ENCODE measurements at places on chromosomes 3 and 15. TPM values are rescaled to one million over a fixed set of nuclear protein-coding genes. Genes with fewer than 3 reads are reported as not detected.

TEX264 gene
- 45.0 TPM for total RNA-seq

SLC22A14 gene
- total RNA-seq: 0.62 TPM

INKA1 gene
- 7.9 TPM for total RNA-seq

SLC7A14 gene
- 0.02 TPM for total RNA-seq

DNA sequence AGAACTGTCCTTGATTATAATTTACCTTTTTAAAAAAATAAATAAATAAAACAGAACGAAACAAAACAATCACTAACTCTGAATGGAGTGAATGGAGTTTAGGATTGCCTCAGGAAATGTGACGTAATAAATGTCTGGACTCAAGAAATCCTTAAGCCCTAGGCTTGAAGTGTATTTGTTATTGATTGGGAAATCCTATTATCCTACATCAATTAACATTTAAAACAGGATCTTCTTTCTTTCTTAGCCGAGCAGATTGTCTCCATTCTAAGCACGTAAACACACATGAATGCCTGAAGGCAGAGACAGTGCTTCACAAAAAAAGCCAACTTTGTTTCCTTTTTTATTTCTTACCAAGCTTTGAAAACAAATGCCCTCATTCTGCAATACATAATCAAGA lies 33.4 kb downstream of the KAT2B start:
- peaks cover 10% of the 10 kb centered on the region for H3K4me1 ChIP-seq
- no peak overlapping the region for H3K4me3 ChIP-seq
- DNase-seq: no peak
- no peak overlapping the region for H3K27ac ChIP-seq
- H3K36me3 ChIP-seq: no peaks in the 10 kb centered on the region
- no peaks in the 10 kb centered on the region for H3K27me3 ChIP-seq

DNA sequence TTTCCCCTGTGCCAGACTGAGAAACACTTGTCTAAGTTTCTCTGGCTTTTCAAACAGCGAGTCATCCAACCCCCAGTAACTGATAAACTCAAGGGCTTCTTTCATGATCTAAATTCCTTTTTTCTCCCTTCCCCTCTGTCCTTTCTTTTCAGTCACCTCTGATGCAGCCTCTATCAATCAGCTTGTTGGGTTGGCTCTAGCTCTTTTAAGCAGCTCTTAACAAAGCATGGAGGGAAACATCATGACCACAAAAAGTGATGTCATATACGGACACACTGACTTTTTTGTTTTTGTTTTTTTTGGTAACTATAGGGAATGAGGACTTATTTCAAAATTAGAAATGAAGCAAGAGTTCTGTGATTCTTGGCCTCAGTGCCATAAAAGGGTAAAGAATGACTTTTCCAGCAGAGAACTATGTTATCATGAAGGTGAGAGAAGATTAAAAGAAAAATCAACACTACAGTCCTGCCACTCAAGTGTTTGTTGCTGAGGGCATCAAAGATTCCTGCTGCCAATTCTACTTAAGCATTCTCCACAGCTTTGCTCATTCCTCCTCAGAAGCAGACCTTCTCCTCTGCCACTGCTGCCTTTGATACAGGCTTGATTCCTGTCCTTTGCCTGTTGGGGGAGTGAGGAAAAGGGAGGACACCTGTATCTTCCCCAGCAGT lies 457.0 kb upstream of the ONECUT1 start:
- no peaks in the 10 kb centered on the region for H3K27me3 ChIP-seq
- no peak for DNase-seq
- no peak overlapping the region for H3K27ac ChIP-seq
- no peaks in the 10 kb centered on the region for H3K36me3 ChIP-seq

- no peak overlapping the region for H3K27ac ChIP-seq
- H3K4me3 ChIP-seq: no peak overlapping the region
- no peak for DNase-seq
- H3K36me3 ChIP-seq: no peaks in the 10 kb centered on the region
- peaks cover 2% of the 10 kb centered on the region for H3K27me3 ChIP-seq
These were observed 27.1 kb upstream of the C3orf49 start for GRCh38 chr3:63791974-63792373.

- peak overlapping the region; percentile 86 for H3K27ac ChIP-seq
- no peak for DNase-seq
- peaks cover 100% of the 10 kb centered on the region for H3K4me1 ChIP-seq
These were observed 107.2 kb upstream of the HACD2 start for GRCh38 chr3:123692041-123692440.

GRCh38 chr3:174220775-174221554 lies 638.2 kb upstream of the NAALADL2 start:
- no peak overlapping the region for H3K27ac ChIP-seq
- H3K4me1 ChIP-seq: peaks cover 4% of the 10 kb centered on the region
- no peaks in the 10 kb centered on the region for H3K36me3 ChIP-seq
- peaks cover 2% of the 10 kb centered on the region for H3K27me3 ChIP-seq
- H3K4me3 ChIP-seq: no peak overlapping the region

GRCh38 chr3:177362626-177363025 lies 165.3 kb upstream of the TBL1XR1 start:
- peak overlapping the region; percentile 12 for H3K27ac ChIP-seq
- no peaks in the 10 kb centered on the region for H3K36me3 ChIP-seq
- H3K4me1 ChIP-seq: peaks cover 52% of the 10 kb centered on the region
- DNase-seq: no peak

- H3K4me3 ChIP-seq: no peak overlapping the region
- H3K36me3 ChIP-seq: peaks cover 4% of the 10 kb centered on the region
- H3K4me1 ChIP-seq: no peaks in the 10 kb centered on the region
- peaks cover 18% of the 10 kb centered on the region for H3K27me3 ChIP-seq
- DNase-seq: no peak
These were observed 52.4 kb upstream of the GNB4 start for GRCh38 chr3:179503640-179504039.

- peaks cover 25% of the 10 kb centered on the region for H3K27me3 ChIP-seq
- H3K4me1 ChIP-seq: no peaks in the 10 kb centered on the region
- no peak for DNase-seq
- H3K4me3 ChIP-seq: no peak overlapping the region
- H3K36me3 ChIP-seq: peaks cover 6% of the 10 kb centered on the region
These were observed 259.2 kb downstream of the TJP1 start for GRCh38 chr15:29563112-29563511.

DNA sequence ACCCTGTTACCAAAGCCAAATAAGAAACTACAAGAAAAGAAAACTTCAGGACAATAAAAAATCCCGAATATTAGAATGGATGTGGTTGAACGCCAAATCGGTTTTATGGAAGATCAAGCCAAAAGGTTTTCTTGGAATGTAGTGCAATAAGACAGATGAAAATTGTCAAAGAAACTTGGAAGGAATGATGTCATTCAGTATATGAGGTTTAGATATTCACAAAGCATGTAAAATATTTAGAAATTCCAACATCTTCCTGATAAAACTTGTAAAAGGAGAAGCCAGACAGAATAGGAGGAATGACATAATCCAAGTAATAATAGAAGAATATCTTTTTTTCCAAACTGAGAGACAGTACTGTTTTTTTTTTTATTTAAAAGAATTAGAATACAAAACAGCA lies 130.3 kb upstream of the ZPLD1 start:
- no peak overlapping the region for H3K27ac ChIP-seq
- no peak for DNase-seq
- no peak overlapping the region for H3K4me3 ChIP-seq
- peaks cover 11% of the 10 kb centered on the region for H3K27me3 ChIP-seq
- H3K36me3 ChIP-seq: no peaks in the 10 kb centered on the region

GRCh38 chr3:38998086-38998485 lies 53.7 kb downstream of the SCN11A start:
- H3K4me3 ChIP-seq: no peak overlapping the region
- no peak for DNase-seq
- H3K27ac ChIP-seq: no peak overlapping the region
- no peaks in the 10 kb centered on the region for H3K36me3 ChIP-seq
- H3K27me3 ChIP-seq: peaks cover 2% of the 10 kb centered on the region

GRCh38 chr3:157914882-157915281 lies 191.3 kb downstream of the SHOX2 start:
- no peak for DNase-seq
- no peak overlapping the region for H3K27ac ChIP-seq
- no peaks in the 10 kb centered on the region for H3K36me3 ChIP-seq
- H3K27me3 ChIP-seq: peaks cover 13% of the 10 kb centered on the region

DNA sequence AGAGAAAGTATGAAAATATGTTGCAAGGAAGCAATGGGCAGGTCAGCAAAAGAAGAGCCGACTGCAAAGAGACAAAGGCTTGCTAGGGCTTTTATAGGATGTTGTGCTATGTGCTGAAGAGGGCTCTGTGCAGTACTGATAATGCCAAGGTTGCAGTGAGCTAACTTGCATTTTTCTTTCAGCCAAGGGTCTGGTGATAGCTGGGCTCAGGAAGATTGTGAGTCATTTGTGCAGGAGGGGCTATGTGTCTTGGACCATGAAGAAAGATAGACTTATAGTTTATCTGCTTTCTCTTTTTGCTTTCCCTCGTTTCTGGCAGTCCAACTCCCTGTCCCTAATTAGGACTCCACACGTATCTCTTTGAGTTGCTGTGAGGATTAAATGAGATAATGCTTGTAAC lies 64.5 kb upstream of the LRIG1 start:
- H3K27ac ChIP-seq: no peak overlapping the region
- peaks cover 35% of the 10 kb centered on the region for H3K4me1 ChIP-seq
- no peaks in the 10 kb centered on the region for H3K27me3 ChIP-seq
- H3K36me3 ChIP-seq: no peaks in the 10 kb centered on the region
- DNase-seq: no peak

DNA sequence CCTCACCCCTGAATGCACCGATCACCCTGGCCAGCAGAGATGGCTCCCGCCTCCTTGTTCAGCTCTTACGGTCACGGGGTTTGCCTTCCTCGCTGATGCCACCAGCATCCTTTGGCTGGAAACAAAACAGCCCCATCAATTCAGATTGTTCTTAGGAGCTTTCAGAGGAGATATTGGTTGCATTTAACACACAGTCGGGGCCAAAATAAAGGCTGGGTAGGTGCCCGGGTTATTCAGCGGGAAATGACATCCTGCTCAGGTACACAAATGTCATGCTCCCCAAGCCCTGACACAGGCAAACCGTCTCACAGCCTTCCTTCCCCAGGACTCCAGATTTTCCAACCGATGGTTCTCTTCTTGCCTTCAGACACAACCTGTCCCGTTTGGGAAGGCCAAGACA lies 62.4 kb upstream of the MEF2A start:
- no peak for DNase-seq
- no peak overlapping the region for H3K4me3 ChIP-seq
- H3K4me1 ChIP-seq: peaks cover 36% of the 10 kb centered on the region
- no peaks in the 10 kb centered on the region for H3K27me3 ChIP-seq

- no peak for DNase-seq
- H3K27ac ChIP-seq: peak overlapping the region; percentile 55
- no peaks in the 10 kb centered on the region for H3K27me3 ChIP-seq
These were observed 47.1 kb upstream of the AKAP13 start for GRCh38 chr15:85333132-85333831.

- H3K4me3 ChIP-seq: no peak overlapping the region
- H3K27me3 ChIP-seq: no peaks in the 10 kb centered on the region
- DNase-seq: no peak
- no peak overlapping the region for H3K27ac ChIP-seq
- peaks cover 24% of the 10 kb centered on the region for H3K36me3 ChIP-seq
These were observed 74.2 kb downstream of the ATG7 start for GRCh38 chr3:11346416-11346815.
